ENCODE measurements at places on chromosomes 1 and 21.

DNA sequence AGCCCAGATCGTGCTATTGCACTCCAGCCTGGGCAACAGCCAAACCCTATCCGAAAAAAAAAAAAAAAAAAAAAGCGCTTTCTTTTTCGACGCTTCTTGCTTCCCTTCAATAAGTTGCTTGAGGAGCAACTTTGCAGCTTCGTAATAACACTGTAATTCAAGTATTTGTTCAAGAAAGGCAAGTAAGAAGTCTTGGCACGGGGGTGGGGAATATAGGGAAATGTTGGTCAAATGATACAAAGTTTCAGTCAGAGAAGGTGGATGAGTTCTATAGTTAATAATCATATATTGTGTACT, 871 bp upstream of the PSMA5 start:
- no peak for DNase-seq

DNA sequence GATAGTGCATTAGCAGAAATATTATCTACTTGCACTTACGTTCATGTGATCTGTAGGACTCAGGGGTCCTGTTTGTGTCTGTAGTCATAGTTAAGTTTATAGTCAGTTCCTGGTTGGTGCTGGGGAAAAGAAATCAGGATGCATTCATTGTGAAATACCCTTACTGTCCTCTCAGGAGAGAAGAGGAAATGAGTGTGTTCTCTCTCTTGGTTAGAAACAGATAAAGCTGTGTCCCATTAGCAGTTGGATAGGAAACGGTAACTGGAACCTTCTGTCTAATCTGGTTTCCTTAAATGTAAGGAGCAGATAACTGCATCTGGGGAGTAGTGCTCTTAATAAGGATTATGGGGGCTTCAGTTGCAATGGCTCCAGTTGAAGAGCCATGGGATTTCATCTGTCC, 8.9 kb downstream of the SDCCAG8 start:
- DNase-seq: no peak

- peak; percentile 28 for DNase-seq
Measured at GRCh38 chr1:187878883-187879282, 1050.1 kb downstream of the PLA2G4A start.

DNA sequence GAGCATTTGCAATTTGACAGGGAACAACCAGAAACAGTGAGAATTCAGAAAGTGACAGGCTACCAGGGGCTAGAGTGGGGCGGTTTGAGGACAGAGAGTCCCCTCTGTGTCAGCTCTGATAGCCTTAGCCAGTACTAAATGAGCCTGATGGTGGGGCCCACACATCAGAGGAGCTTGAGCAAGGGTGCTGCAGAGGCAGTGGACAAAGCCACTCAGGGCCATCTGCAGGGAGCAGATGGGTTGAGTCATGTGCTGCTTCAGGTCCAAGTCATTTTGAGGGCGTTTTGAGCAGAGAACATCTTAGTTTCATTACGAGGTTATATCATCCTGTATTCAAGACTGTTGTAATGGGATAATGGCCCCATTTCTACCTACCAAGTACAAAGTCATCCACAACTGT, 7.7 kb downstream of the LRRC52 start:
- no peak for DNase-seq

DNA sequence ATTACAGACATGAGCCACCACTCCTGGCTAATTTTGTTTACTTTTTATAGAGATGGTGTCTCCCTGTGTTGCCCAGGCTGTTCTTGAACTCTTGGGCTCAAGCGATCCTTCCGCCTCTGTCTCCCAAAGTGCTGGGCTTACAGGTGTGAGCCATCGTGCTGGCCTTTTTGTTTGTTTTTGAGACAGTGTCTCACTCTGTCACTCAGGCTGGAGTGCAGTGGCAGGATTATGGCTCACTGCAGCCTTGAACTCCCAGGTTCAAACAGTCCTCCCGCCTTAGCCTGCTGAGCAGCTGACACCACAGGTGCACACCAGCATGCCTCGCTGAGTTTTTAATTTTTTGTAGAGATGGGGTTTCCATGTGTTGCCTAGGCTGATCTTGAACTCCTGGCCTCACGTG, 49.1 kb downstream of the ADARB1 start:
- no peak for DNase-seq

DNA sequence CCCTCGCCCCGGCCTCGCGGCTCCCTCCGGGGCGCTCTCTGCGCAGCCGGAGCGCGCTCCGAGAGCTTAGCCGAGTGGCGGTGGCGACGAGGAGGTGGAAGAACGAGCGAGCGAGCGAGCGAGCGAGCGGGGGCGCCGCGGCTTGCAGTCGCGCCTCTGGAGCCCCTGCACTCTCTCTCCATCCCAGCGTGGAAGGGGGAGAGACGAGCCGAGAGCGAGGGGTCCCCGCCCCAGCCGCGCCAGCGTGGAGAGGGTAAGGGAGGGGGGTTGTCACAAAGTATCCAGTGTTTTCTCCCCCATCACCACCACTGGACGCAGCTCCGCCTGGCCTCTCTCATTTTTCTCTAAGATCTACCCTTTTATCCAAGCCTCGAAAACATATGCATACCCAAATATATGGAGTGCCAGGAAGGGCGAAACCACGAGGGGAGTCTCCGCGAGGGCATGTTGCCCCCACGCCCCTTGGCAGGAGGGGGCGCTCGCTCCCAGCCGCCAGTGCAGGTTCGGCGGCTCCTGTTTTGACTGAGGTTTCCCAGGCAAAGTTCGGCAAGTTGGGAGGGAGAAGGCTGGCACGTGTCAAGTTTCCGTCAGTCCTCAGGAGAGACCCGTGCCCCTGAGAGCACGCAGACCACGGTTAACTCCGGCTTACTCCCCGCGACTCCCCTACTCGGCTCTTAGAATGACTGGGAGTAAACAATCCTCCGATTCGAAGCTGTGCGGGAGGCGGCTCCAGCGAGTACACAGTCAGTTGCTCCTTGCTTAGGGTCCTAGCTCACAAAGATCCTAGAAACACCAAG, 569 bp upstream of the DAB1 start:
- peak; percentile 70 for DNase-seq

- DNase-seq: peak; percentile 73
Measured at GRCh38 chr1:242524571-242525359, at the start of gene PLD5. TSS of gene PLD5 (minus strand) at chr1:242524697.

Measured in NCI-H345 (cell line).